ENCODE measurements at places on chromosomes 6 and 20.

DNA sequence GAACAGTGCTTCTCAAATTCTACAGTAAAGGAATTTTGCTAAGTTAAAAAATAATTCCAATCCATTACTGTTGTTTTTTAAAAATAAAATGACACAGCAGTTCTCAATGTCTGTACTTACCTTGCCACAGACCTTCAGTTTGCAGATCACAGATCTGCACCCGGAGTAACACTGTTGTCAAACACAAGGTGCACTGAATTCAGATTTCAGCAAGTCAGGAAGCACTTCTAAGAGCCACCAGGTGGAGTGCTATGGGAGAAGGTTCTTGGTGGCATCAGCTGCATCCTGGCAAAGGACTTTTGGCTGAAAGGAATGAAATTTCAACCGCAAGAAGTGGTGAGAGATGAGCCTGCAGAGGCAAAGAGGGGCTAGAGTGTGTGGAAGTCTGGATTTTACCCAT lies 17.4 kb downstream of the RSPH4A start:
- no peak for DNase-seq

GRCh38 chr6:169806701-169807100 lies 55.3 kb downstream of the ERMARD start:
- no peak for DNase-seq

DNA sequence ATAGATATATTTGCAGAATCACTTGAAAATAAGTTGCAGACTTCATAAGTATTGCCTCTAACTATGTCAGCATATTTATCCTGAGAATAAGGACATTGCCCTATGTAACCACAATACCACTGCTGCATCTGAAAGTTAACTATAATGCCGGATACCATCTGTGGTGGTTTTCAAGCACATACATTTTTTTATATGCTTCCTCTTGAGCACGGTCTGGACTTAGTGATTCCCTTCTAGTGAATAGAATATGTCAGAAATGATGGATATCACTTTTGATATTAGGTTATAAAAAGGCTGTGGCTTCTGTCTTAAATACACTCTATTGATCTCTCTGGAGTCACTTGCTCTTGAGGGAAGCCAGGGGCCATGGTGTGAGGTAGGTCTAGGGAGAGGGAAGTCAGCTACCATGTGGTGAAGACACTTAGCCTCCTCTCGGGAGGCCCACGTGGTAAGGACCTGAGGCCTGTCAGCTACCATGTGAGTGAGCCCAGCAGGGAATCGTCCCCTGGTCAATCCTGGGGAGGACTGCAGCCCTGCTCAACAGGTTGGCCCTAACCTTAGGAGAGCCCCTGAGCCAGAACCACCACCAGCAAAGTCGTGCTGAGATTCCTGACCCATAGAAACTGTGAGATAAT lies 57.5 kb downstream of the CCDC170 start:
- DNase-seq: no peak

DNA sequence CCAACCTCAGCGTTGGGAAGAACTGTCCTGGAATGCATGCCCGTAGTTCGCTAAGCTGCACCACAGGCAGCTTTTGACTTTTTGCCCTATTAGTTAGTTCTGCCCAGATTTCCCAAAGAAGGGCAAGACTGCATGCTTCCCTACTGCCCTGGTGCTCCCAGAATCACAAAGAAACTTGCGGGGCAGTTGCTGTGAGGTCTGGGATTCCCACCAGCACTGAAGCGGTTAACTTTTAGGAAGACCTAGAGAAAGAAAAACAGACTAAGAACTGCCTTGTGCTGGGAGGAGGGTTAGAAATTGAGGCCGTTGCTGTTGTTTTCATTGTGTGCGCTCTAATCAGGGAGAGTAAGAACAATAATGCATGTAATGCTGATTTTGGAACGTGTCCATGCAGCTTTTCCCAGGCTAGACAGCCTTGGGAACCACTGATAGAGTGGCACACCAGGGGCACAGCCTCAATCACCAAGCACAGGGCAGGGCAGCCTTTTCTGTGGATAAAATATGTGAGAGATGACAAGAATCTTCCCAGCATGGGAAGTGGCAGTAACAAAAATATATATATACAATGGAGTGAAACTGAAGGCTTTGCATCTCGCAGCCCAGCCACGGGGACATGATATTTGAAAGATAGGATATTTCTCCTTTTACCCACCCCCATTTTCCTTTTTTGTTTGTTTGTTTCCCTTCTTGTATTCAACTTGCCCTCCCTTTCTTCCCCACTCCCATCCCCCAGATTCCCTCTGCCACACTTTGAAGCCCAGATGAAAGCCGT lies 137.7 kb upstream of the HEY2 start:
- no peak for DNase-seq

DNA sequence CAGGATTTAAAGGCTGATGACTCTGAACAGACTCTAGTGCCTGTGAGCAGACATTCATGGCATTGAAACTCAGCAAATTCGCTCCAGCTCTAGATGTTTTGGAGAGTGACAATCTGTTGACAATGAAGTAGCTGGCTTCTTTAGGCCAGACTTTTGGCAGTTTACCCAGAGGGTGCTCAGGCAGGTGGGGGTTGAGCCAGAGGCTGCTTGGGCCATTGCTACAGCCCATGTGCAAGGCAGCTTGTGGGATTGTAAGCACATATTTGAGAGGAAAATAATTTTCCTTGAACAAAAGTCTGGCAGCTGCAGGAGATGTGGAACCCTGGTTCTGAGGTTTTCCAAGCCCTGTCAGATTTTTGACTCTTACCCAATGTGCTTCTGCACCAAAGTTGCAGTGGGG lies 311.6 kb downstream of the CDC5L start:
- DNase-seq: no peak

GRCh38 chr20:21272279-21272678 lies 30.9 kb upstream of the XRN2 start:
- no peak for DNase-seq

DNA sequence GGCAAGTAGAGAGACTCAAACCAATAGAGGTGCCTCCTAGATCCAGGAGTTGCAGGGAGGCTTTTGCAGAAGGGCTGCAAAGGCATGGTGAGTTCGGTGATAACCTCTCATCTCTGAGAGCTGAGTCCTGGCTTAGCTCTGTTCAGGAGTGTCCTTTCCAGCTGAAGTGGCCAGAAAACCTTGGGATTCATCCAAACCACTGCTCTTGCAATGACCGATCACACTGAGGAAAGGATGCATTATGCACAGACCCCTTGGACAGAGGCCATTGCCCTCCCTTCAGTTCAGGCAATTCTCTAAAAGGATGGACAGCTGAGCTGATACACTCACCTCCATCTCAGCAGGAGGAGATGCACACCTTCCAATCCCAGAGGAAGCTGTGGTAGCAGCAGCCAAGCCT lies 158.8 kb upstream of the ENPP5 start:
- DNase-seq: no peak

- DNase-seq: no peak
Measured at GRCh38 chr6:37396571-37397180, 36.3 kb upstream of the CMTR1 start.

DNA sequence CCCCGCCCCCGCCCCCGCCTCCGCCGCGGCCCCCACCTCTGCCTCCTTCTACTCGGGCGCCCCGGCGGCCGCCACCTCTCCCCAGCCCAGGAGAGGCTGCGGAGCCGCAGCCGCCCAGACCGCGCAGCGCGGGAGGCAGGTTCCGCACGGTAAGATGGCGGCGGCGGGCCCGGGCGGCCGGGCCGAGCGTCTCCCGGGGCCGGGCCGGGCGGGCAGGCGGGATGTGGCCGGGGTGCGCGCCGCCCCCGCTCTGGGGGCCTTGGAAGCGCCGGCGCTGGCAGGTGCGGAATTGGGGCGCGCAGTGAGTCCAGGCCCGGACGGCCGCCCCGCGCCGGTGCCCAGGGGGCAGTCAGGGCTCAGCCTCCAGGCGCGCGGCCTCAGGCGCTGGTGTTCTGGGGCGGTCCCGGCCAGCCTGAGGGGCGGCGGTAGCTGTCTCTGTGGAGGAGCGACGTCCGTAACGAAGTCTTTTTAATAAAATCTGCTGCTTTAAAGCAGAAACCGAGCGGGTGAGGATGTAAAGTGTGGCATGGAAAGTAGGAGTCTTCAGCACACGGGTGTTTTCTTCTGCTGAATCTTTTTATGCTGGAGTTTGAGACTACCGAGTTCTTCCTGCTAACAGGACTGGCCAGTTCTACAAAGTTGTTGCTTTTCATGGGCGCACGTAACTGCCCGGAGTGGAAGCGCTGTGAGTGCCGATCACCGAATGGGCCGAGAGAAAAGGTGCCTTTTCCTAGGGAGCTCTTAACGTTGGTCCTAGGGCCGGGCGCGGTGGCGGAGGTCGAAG lies at the start of gene GID8:
Gene GID8 (plus strand): TSS at position 43 of the 784 bp plus-strand sequence. CDS start 3,356 bp downstream, outside the sequence.
- DNase-seq: no peak

GRCh38 chr6:118168421-118168820 lies 261.4 kb downstream of the SLC35F1 start:
- DNase-seq: no peak

DNA sequence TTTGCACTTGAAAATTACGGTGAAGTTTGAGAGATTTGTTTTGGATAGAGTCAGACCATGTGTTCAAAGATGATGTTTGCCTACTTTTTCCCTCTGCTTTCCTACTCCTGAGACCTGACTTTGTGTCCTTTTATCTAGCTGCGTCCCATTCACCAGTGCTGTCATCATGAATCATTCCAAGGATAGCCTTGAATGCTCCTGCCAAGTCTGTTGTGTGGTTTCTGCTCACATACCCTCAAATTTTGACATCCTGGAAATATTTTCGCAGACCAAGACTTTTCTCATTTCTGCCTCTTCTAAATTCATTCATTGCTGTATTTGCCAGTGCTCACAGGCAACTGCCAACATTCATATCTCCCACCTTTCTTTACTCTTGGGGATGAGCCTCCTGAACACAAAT lies 175.9 kb upstream of the SCGN start:
- DNase-seq: no peak

- DNase-seq: no peak
Measured at GRCh38 chr6:134678436-134678889, 271.4 kb downstream of the ALDH8A1 start.

DNA sequence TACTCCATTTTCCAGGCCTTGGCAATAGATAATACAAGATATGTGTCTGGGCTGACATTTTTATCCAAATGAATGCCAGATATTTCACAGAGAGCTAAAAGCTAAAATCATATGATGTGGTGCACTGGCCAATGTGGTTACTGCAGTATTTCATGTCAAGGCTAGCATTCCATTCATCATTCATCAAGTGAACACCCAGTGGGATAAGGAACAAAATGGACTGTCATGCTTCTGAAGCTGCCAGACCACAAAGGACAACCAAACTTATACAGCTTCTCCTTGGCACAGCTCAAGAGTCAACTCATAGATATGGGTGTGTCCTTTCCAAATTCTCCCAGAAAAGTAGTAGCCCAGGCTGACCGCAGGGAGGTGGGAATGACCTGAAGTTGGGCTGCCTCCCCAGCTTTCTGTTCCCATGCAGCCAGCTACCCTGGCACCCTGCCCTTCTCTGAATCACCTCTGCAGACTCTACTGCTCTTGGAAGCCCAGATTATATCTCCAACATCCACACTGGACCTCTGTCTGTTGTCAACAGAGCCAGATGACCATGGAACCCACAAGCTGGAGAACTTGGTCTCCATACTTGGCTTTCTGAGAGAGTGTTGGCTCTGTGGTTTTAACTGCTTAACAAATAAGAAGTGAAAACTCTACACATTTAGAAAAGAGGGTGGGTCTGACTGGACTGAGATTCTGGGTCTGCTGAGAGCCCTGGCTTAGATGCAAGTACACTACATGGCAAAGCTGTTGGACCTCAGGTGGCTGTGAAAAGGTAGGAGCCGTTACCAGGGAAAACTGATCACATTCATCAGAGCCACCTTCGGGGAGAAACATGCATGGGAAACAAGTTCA lies 122.8 kb downstream of the ALDH8A1 start:
- DNase-seq: no peak

DNA sequence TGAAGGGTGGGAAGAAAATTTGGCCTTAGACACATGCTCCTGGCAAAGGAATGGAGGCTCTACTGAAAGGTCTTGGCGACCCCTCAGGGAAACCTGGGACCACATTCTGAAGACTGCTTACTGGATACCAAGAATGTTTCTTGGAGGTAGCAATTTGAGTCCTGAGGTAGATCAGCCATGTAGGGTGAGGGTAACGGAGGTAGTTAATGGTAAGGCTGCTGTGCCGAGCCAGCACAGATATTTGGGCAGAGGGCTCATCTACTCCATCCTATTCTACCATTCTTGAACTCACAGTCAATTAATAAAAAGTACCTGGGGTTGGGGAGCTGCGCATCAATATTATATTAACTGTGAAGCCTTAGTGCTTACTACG lies 401 bp upstream of the PHF3 start:
- no peak for DNase-seq

DNA sequence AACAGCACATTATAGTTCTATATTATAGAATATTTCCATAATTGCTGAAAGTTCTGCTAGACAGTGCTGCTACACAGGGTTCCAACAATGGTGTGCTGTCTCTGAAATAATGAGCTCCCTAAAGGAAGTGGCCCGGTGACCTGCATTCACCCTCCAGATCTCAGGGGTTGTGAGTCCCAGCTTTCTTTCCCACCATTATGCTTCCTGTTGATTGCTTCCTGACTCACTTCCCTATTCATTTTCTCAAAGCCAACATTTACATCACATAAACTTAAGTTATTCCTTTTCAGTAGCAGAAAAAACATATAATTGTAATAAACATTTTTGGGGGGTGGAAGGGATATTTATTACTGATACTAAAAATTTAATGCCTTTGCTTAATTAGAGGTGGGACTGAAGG lies 12.9 kb upstream of the CCN6 start:
- no peak for DNase-seq

- DNase-seq: no peak
Measured at GRCh38 chr6:162581988-162582780, 145.4 kb downstream of the PRKN start.

- DNase-seq: no peak
Measured at GRCh38 chr20:2699775-2700413, 7.3 kb downstream of the EBF4 start.

DNA sequence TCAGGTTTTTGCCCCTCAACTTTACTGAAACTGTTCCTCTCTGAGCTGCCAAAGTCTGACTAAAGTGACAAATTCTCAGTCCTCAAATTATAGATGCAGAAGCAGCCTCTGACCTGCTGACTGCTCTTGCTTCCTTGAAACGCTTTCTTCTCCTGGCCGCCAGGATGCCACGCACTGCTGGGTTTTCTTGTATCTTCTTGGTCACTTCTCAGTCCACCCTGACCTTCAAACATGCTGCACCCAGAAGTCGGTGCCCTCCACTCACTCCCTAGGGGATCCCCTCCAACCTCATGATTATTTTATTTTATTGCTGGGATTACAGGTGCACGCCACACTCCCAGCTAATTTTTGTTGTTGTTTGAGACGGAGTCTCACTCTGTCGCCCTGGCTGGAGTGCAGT lies 24.7 kb downstream of the SYNJ2 start:
- no peak for DNase-seq

- DNase-seq: no peak
Measured at GRCh38 chr20:8523684-8524083, 391.6 kb downstream of the PLCB1 start.

GRCh38 chr20:44288252-44288651 lies 22.8 kb downstream of the FITM2 start:
- no peak for DNase-seq

- no peak for DNase-seq
Measured at GRCh38 chr6:17200395-17200794, 80.8 kb upstream of the RBM24 start.

Measured in stimulated activated CD8-positive, alpha-beta memory T cell treated with anti-CD3 and anti-CD28 coated beads, Interleukin-4, amount 100 ng/mL, for 1 hour (primary cell).